ENCODE measurements at places on chromosomes 2 and 18.

DNA sequence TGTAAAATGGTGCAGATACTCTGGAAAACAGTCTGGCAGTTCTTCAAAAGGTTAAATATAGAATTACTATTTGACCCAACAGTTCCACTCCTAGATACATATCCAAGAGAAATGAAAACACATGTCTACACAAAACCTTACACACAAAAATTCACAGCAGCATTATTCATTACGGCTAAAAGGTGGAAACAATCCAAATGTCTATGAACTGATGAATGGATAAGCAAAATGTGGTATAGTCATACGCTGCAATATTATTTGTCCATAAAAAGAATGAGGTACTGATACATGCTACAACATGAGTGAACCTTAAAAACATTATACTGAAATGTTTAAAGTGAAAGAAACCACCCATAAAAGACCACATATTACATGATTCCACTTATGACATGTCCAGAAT is 4.0 kb downstream of the CYP27C1 start:
- DNase-seq = no peak

- no peak for DNase-seq
Observed at GRCh38 chr18:39033312-39033711, 1467.7 kb upstream of the CELF4 start.

- no peak for DNase-seq
Observed at GRCh38 chr2:130878316-130878715, 41.6 kb downstream of the ARHGEF4 start.

- DNase-seq = no peak
Observed at GRCh38 chr18:9710037-9710436, 1.9 kb downstream of the RAB31 start.

DNA sequence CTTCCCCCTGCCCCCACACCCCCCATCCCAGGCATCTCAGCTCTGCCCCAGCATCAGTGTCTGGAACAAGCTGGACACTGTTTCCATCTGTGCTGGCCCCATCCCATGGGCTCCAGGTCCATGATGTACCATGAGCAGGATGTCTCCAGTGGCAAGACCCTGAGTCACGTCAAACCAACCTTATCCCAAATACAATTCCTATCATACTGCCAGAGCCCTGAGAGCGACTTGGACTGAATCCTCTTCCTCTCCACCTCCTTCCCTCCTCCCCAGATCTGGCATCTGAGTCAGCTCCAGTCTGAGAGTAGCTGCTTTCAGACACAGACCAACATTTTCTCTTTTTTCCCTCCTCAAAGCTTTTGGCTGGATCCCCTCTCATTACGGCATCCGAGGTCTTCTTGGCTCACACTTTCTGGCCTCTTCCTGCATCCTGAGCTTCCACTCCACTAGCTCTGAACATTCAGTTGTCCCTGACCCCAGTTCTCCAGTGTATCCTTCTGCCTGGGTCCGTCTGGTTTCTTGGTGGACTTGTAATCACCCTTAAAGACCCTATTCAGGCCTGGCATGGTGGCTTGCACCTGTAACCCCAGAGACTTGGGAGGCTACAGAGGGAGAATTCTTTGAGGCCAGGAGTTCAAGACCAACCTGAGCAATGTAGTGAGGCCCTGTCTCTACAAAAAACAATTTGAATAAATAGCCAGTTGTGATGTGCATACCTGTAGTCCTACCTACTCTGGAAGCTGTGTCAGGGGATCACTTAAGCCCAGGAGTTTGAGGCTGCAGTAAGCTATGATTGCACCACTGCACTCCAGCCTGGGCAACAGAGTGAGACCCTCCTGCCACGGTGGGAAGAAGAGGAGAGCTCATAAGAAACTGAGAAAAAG is 68.3 kb downstream of the ACKR3 start:
- DNase-seq = no peak

DNA sequence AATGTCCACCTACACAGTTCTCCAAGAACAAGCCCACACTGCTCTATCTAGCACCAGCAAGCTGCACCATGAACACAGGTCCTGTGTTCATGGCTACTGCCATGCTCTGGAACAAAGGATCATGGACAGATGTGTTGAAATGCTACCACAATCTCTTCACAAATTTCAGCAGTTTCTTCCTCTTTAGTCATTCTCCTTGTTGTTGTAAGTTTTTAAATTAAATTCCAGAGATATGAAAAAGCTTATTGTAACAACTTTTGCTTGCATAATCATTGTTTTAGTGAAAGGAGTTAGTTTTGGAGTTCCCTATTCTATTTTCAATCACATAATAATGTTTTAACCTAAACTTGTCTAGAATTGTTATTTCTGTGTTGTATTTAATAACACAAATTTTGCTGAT is 17.2 kb upstream of the NAPG start:
- no peak for DNase-seq

DNA sequence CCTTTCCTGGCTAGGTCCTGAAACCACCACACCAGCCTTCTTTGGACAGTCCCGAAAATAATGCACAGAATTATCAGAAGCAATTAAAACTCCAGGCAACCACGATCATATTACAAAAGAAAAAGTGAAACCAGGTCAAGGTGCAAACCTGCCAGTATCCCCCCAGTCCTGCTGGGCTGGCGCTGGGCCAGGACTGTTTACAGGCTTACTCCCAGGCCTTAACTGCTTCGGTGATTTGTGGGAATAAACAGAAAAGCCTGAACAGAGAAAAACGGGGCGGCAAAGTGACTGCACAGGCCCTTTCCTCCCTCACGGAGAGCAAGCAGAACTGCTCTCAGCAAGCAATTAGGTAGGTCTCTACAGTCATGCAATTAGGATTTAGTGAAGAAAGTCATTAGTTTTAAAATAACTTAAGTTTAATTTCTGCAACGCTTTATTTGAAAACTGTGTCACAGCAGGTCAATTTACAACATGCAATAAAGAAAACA is 1.3 kb downstream of the HDAC4 start:
- DNase-seq = no peak

DNA sequence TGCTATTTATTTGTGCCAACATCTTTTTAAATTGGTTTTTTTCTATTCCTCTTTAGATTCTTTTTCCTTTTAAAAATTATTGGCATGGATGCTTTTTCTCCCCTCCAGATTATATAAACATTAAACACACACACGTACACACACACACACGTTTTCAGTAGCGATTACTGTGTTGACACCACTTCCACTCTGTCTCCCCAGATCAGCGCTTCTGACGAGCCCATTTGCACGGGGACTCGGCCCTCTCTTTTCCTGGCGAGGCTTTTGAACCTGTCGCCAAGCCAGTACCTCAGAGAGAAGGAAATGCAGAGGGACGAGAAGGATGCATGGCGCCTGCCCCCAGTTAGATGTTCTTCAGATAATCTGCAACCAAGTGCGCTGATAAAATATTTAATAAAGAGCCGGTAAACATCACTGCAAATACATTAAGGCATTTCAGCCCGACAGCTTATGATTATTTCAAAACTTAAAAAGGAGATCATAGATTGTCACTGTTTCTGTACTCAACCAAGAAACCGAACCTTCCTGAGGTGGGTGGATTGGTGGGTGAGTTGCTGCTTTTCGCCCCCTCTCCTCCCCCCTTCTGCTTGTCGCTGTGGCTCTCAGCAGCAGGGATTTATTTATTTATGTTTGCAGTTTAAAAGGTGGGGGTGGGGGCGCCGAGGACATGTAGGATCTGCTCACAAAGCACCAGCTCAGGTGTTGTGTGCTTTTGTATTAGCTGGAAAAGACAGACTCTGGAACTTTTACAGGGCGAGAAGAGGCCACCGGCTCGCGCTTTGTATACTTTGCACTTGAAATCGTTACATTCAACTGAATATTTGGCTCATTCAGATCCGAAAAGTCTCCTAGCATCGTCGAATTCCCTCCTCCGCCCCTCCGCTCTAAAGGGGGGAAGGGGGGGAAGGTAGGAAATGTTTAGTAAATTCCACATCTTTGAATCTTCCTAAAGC is 787 bp upstream of the TBR1 start:
- DNase-seq = no peak

DNA sequence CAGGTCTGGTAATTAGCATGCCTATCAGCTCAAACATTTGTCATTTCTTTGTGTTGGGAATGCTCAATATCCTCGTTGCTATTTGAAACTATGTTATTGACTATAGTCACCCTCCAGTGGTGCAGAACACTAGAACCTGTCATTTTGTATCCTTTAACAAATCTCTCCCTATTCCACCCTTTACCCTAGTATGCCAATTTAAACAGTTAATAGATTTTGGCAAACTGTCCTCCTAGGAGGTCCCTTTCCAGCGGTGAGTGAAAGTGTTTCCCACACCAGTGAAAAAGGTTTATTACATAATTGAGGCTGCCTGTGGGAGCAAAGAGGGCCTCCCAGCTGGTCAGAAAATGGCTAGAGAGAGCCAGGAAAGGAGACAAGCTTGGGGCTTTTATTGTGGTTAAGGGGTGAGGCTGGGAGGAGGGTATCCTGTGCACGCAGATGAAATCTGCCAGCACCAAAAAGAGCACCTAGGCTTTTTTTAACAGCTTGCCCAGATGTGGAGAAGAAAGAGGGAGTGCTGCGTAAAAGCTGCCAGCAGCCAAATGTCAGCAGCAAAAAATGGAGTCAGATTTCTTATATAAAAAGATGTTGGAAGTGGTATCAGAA is 1.8 kb upstream of the DRC1 start:
- DNase-seq = no peak

- no peak for DNase-seq
Observed at GRCh38 chr2:38187541-38188011, 111.6 kb upstream of the CYP1B1 start.

GRCh38 chr2:217712431-217712830 is 290.4 kb downstream of the TNS1 start:
- no peak for DNase-seq

DNA sequence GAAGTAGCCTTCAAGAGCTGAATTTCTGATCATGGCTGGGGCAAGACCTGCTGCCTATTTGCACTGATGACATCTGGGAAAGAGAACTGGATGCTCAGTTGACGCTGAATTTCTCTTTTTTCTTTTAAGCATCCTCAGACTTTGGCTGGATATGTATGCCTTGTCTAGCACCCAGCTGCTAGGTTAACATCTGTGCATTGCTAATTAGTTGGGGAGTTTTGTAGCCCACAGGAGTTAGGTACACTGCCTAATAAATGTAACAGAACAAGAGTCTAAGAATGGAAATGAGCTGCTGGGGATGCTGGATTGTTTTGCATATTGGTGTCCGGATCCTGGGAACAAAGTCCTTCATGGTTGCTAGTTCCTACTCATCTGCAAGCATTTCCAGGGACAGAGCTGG is 40.9 kb upstream of the STPG4 start:
- DNase-seq = no peak

DNA sequence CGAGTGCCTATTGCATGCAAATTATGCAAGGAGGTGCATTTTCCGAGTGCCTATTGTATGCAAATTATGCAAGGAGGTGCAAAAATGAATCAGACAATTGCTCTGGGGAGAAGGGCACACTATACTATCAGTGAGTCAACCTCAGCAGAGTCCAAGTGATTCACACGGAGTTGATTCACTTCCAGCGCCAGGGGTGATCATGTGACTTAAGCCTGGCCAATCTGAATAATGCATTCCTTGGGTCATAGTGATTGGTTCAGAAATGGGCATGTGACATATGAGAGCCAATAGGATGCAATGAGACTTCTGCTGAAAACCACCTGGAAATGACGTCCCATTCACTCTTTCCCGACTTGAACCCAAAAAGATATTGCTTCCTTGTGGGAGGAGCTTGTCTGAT is 152.2 kb downstream of the DAW1 start:
- no peak for DNase-seq

DNA sequence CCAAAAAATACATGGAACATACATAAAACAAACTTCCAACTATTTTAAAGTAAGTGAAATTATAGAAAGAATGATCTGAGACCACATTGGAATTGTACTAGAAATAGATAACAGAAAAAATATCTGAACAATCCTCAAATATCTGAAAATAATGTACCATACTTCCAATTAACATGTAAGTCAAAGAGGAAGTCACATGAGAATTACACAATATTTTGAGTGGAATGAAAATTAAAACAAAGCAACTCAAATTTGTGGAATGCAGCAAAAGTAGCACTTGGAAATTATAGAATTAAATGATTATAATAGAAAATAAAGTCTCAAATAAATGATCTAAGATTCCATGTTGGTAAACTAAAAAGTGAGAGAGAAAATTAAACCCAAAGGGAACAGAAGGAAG is 38.3 kb upstream of the CTIF start:
- DNase-seq = no peak

DNA sequence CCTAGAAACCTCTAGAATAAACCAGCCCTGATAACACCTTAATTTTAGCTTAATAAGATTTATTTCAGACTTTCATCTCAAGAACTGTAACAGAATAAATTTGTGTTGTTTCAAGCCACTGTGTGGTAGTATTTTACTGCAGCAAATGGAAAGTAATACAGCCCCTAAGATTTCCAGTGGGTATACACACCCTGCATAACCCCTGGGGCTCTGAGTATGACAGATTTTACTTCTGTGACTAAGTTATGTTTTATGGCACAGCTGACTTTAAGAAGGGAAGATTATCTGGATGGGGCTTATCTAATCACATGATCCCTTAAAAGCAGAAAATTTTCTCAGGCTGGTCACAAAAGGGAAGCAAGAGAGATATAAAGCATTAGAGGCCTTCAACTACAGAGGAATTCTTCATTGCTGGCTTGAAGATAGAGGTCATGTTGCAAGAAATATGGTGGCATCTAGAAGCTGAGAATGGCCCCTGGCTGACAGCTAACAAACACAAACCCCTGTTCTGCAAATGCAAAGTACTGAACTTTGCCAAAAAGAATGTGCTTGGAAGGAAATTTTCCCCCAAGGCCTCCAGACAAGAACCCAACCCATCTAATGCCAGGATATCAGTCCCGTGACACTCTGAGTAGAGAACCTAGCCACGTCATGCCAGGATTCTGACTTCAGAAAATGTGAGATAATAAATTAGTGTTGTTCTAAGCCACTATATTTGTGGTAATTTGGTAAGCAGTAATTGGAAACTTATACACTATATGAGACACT is 67.8 kb upstream of the SLC9A2 start:
- no peak for DNase-seq

DNA sequence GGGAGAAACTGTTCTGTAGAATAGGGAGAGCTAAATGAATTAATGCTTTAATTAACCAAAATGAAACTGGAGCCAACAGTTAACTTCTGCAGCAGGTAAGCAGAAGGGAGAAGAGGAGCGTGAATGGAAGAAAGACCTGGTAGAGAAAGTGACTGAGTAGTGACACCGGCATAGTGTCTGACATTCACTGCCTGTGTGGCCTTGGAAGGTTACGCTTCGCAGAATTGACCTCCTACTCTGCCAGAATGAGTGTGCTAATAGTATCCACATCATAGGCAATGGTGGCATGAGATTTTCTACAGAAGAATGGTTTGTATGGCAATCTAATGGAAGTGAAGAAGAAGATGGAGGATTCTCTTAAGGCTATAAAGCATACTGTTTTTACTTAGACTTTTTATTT is 614.4 kb downstream of the CPS1 start:
- no peak for DNase-seq

GRCh38 chr18:66226782-66227181 is 377.1 kb downstream of the CDH19 start:
- no peak for DNase-seq

DNA sequence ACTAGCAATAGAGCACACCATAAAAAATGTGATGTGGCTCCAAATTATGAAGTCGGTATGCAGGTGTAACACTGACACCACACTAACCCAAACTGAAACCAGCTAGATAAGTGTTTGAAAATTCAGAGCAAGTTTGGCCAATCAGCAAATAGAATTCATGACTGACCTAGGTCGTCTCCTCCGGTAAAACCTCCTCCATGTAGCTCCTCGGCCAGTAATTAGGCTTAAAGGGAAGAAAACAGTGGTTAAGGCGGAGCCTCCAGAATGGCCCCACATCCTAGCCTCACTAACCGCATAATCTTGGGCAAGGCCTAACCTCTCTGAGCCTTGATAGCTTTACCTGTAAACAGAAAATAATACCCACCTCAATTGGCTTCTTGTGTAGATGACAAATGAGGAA is 30.1 kb downstream of the C1D start:
- no peak for DNase-seq

Measured in activated T-cell treated with anti-CD3 and anti-CD28 coated beads for 24 hours (primary cell).